Stimulated activated CD8-positive, alpha-beta memory T cell treated with anti-CD3 and anti-CD28 coated beads, Interleukin-2, amount 100 ng/mL, for 1 hour (primary cell): ENCODE measurements at places on chromosomes 7 and 10.

GRCh38 chr10:67770537-67770936 is 67.5 kb downstream of the DNAJC12 start:
- no peak for DNase-seq

DNA sequence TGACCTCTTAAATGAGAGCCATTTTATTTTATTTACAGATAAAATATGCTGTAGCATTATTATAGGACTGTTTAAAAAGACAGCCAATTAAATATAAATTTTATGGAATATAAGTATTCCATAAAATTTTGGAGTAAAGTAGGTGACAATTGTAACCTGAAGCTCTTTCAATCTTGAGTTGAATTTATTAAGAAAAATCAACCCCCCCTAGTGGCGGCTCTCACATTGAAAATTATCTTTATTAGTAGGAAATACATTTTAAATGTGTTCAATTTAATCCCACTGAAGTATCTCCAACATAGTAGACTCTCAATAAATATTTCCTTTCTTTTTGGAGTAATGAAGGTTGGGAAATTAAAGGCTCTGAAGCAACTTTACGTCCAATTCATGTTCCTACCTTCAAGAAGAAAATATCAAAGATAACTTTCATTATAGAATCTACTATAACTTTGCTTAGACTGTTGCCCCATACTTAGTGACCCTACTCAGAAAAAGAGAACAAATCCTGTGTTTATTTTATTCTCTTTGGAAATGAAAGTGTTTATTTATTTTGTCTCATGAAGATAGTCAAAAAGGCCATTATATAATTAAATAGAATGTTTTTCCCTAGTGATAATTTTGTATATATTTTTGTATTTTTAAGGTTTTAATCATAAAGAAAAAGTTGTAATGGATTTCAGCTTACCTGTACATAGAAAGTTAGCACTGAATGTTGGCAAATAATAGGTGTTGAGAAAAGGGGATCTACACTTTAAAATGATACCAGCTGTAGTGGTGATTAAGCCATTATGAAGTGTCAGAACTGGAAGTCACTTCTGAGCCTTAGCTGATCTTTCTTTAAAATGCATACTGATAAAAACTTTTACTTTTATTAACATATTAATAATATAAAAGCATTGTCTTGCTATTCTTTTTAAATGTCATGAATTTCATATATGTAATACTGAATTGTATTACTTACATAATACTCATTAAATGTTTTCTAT is 3.3 kb downstream of the AHR start:
- DNase-seq: no peak

DNA sequence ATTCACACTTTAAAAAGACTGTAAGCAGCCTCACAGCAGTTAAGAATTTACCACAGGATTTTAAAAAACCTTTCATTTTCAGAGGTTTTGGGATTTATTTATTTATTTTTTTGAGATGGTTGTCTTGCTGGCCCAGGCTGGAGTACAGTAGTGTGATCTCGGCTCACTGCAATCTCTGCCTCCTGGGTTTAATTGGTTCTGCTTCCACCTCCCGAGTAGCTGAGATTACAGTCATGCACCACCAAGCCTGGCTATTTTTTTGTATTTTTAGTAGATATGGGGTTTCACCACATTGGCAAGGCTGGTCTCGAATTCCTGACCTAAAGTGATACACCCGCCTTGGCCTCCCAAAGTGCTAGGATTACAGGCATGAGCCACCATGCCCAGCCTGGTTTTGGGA is 19.1 kb downstream of the MINDY4 start:
- DNase-seq: no peak

- DNase-seq: no peak
Measured at GRCh38 chr10:130708465-130709070, 572.4 kb downstream of the GLRX3 start.

DNA sequence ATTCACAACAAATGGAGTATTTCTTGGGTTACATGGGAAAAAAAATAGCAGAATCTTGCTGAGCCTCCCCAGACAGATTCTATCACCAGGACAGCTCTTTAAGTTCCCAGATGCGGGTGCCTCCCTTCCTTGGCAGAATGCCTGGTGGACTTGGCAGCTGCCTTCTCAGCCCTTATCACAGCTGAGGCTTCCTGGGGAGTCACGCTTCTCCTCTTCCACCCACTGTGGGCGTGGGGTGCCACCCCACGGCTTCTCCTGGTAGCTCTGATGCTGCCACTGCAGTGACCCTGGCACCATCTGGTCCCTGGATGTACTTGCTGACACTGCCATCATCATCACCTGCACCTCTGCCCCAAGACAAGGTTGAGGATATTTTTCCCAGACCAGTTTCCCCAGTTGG is 16.2 kb upstream of the NME8 start:
- DNase-seq: no peak

GRCh38 chr10:82383350-82383749 is 508.4 kb downstream of the NRG3 start:
- DNase-seq: no peak

- DNase-seq: no peak
Measured at GRCh38 chr10:126247446-126247975, 140.8 kb downstream of the ADAM12 start.

GRCh38 chr10:103110407-103110806 is 82.7 kb downstream of the NT5C2 start:
- no peak for DNase-seq

DNA sequence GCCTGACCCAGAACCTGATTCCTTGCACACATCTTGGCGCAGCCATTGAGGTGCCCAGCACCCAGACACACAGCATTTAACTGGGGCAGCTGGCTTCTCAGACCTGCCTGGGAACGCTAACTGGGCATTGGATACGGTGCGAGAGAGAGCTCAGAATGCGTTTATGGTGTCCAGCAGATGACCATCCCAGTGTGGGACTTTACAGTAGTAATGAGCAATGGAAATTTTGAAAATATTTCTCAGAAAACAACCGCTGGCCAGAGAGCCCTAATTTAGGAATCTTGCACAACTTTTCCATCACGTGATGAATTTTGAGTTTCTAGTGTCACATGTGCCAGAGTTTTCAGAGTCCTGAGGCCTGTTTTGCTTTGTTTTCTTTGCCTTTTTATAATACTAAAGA is 78.2 kb upstream of the SEC61G start:
- no peak for DNase-seq

- no peak for DNase-seq
Measured at GRCh38 chr7:78968951-78969350, 484.5 kb downstream of the MAGI2 start.

DNA sequence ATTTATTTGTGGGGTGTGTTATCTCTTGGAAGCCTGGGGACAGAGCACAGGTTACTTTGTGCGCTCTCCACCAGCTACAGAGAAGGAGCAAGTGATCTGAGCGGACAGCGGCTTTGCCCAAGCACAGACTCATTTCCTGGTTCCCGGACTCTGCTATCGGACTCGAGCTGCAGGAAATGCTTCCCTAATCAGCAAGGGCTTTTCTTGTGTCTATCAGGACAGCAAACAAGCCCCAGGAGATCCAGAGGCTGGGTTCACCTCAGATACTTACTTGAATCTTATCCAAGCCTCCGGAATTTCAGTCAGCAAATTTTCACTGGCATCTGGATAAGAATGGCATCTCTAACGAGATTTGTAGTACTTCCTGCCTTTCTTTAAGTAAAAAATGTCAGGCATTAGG is 27.8 kb downstream of the MRC1 start:
- no peak for DNase-seq

DNA sequence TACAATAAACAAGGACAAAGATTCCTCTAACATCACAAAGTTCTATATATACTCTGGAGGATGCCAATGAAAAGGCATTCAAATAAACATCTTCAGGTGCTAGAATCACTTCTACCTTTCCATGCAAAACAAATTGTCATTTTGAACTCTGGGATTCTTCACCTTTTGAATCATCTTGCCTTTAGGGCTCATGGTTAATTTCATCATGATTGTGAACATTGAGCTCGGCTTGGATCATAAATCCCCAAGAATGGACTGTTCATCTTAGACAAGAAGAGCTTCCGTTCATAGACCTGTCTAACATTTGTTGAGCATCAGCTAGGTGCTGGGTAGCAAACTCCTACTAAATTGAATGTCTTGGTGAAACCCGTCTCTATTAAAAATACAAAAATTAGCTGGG is 212.2 kb downstream of the TNS3 start:
- no peak for DNase-seq

DNA sequence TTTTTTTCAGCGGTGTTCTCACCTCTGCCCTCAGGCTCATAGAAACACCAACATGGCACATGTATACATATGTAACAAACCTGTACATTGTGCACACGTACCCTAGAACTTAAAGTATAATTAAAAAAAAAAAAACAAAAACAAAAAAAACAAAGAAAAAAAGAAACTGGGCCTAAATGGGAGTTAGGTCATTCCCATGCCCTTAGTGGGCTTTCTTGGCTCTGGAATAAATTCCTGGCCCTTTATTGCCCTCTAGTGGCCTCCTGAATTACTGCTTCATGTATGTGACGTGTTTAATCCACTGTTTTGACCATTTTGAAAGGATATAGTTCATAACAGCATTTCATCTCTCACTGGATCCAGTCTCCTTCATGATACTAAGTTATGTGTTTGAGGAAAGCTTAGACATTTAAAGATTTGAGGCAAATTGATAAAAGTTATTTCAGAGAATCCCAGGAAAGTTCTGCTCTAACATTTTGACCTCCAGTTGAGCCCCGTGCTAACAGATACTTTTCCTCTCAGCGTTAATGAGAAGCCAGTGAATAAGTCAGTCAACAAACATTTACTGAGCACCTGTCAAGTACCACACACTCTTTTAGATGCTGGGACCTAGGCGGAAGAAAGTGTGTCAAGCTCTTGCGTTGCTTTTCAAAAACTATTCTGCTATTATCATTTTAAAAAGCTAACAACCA is 54.7 kb upstream of the SYPL1 start:
- no peak for DNase-seq

DNA sequence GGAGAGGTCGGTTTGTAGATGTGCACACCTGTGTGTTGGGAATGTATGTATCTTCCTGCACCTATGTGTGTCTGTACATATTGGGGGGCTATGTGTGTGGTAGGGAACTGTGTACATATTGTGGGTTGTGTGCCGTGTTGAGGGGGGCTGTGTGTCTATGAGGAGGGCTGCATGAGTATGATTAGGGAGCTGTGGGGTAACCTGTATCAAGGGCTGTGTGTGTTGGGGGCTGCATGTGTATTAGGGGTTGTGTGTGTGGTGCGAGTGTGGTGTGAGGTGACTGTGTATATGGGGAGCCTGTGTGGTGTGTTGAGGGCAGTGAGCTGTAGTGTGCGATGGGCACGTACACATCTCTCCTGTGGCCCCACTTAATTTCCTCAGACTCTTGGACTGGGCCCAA is 22.2 kb upstream of the PAX2 start:
- no peak for DNase-seq

DNA sequence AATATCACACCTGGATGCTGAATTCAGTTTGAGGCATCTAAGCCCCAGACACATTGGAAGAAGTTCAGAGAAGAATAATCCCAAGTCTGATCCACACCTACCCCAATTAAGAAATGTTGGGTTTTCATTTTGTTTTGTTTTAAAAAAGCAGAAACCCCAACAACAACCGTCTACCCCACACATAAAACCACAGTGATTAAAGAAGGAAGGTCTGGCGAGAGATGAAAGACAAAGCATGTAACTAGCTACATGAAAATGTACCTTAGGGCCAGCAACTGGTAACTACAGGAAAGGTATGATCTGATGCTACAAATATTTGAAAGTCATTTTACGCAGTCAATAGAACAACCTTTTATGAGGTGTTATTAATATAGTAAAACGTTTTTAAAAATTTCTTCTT is 1112.3 kb downstream of the GATA3 start:
- DNase-seq: no peak

DNA sequence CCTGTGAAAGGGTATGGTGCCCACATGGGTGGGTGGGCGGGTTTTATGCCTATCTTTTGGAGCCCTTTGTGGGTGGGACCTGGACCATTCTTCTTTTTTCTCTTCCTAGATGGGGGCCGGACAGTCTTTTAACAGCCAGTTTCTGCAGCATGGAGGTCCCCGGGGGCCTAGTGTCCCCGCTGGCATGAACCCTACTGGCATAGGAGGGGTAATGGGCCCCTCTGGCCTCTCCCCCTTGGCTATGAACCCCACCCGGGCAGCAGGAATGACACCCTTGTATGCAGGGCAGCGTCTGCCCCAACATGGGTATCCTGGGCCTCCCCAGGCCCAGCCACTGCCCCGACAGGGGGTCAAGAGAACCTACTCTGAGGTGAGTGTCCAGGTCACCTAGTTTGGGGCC is 9.1 kb downstream of the ZMIZ2 start:
- DNase-seq: no peak

- DNase-seq: no peak
Measured at GRCh38 chr10:3034616-3035015, 32.7 kb upstream of the PFKP start.

GRCh38 chr7:36151921-36152755 is 916 bp upstream of the EEPD1 start:
- DNase-seq: no peak

- no peak for DNase-seq
Measured at GRCh38 chr10:63720072-63720537, 198.9 kb downstream of the REEP3 start.

DNA sequence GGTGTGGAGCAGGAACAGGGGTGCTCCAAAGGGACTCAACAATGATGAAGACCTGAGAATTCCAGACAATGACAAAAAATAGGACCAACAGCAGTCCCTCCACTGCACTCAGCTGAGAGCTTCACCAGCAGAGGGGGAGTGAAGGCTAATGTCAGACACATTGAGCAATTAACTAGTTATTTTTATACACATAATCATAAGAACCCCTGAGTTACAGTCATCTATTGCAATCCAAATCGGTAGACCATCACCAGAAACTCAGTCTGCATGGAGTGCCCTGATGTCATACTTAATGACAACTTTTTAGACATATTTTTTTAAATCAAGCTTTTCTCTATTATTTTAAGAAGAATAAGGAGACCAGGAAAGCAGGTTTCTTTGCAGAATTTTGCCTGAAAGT is 30.6 kb upstream of the IKZF1 start:
- no peak for DNase-seq

DNA sequence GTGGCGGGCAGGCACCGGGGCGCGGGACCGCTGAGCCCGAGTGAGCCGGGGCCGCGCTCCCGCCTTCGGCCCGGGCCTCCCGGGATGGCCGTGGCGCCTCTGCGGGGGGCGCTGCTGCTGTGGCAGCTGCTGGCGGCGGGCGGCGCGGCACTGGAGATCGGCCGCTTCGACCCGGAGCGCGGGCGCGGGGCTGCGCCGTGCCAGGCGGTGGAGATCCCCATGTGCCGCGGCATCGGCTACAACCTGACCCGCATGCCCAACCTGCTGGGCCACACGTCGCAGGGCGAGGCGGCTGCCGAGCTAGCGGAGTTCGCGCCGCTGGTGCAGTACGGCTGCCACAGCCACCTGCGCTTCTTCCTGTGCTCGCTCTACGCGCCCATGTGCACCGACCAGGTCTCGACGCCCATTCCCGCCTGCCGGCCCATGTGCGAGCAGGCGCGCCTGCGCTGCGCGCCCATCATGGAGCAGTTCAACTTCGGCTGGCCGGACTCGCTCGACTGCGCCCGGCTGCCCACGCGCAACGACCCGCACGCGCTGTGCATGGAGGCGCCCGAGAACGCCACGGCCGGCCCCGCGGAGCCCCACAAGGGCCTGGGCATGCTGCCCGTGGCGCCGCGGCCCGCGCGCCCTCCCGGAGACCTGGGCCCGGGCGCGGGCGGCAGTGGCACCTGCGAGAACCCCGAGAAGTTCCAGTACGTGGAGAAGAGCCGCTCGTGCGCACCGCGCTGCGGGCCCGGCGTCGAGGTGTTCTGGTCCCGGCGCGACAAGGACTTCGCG is 534 bp downstream of the FZD9 start:
- no peak for DNase-seq
